ENCODE measurements at places on chromosomes 2 and 18.
A peak's percentile ranks its signal among the peaks of the same experiment; 100 is the strongest.

GRCh38 chr2:24461685-24462084 is 29.4 kb upstream of the NCOA1 start:
- no peak for DNase-seq

GRCh38 chr2:9221223-9221622 is 14.6 kb downstream of the ASAP2 start:
- DNase-seq: no peak

GRCh38 chr2:104794441-104794840 is 59.5 kb upstream of the POU3F3 start:
- DNase-seq: no peak

GRCh38 chr2:221286406-221286805 is 285.7 kb downstream of the EPHA4 start:
- DNase-seq: no peak

DNA sequence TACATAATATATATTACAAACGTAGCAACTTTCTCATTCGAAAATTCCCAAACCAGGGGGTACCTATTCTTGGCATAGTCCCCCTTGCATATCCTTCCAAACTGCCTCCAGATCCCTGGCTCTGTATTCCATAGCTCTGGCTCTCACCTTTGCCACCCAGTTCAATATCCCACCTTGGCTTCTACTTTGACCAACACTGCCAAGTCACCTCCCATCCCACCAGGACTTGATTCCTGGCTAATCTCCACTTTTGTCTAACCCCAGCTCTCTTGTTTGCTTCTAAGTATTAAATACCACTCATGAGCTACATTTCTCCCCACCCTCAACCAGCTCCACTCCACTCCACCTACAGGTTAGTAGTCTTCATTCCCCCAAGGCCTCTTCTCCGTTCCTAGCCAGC is 103.2 kb upstream of the WDR75 start:
- DNase-seq: no peak

GRCh38 chr2:1742681-1743395 is 1.5 kb downstream of the PXDN start:
- DNase-seq: peak; percentile 92

DNA sequence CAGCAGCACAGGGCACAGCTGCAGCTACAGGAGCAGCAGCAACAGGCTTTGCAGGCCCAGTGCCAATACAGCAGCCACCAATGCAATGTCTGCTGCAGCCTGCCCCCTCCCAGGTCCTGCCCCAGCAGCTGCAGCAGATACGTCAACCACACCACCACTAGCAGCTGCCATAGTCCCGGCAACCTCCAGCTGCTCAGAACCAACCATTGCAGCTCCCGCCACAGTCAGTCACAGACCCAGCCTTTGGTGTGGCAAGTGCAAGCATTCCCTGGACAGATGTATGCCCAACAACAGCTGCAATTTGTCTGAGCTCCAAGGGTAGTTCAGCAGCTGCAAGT is 53.3 kb upstream of the TUBA3E start:
- DNase-seq: no peak

All from ELR (cell line).